ENCODE measurements at places on chromosomes 4 and X. TPM values are rescaled to one million over a fixed set of nuclear protein-coding genes. Genes with fewer than 3 reads are reported as not detected.
A peak's percentile ranks its signal among the peaks of the same experiment; 100 is the strongest.

Gene FAM47E
- total RNA-seq: 5.4 TPM

DNA sequence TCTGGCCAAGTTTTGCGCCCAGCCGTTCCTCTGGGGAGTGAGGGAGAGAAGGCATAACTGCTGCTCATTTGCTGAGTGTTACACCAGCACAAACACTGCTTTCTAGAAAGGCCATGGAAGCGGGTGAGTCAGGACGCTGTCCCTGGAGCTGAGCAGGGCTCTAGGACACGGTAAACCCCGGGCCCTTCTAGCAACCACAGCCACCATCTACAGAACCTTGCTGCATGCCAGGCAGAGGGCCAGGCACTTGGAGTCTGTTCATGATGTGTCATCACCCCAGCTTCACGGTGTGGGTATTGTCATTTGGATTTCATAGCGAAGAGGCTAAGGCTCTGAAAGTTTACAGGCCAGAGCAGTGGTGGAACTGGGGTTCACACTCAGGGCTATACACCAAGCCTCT is 31.8 kb upstream of the C4orf50 start:
- peaks cover 34% of the 10 kb centered on the region for H3K27me3 ChIP-seq
- H3K36me3 ChIP-seq: no peaks in the 10 kb centered on the region
- H3K4me3 ChIP-seq: no peak overlapping the region
- DNase-seq: no peak
- no peaks in the 10 kb centered on the region for H3K4me1 ChIP-seq
- no peak overlapping the region for H3K27ac ChIP-seq

DNA sequence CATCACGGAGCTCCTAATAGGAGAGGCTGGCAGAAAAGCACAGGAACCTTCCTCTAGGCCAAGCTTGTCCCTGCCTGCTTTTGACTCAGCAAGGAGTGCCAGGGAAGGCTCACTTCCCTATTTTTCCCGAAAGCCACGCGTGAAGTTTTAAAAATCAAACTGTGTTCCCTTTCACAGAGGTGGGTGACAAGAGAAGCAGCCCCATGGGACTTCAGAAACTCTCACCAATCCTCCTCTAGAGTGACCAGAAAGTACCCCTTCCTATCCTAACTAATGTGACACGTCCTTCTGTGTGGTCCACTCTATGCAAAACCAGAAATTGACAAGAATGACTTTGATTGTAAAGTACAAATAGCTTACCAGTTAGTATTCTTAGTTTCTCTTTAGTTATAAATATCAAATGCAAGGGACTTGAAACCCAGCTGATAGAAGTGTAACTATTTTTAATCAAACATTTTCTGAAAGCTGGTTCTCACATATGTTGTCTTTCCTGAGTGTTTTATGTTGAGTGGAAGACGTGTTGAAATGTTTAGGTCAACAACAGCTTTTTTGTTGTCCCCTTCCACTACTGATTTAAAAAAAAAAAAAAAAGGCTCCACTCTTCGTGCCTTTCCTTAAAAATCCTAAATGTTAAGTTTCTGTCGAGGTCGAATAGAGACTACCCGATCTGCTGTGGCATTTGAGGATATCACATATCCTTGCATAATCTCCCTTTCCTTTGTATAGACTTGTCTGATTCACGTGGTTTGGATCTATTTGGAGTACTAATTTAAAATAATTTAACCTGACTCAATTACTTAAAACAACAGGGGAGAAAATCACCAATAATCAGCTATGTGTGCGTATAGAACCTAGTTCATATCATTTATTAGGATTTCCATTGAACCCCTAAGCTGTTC is 42.1 kb downstream of the NFKB1 start:
- H3K27me3 ChIP-seq: no peaks in the 10 kb centered on the region
- H3K4me3 ChIP-seq: no peak overlapping the region
- peaks cover 15% of the 10 kb centered on the region for H3K36me3 ChIP-seq

DNA sequence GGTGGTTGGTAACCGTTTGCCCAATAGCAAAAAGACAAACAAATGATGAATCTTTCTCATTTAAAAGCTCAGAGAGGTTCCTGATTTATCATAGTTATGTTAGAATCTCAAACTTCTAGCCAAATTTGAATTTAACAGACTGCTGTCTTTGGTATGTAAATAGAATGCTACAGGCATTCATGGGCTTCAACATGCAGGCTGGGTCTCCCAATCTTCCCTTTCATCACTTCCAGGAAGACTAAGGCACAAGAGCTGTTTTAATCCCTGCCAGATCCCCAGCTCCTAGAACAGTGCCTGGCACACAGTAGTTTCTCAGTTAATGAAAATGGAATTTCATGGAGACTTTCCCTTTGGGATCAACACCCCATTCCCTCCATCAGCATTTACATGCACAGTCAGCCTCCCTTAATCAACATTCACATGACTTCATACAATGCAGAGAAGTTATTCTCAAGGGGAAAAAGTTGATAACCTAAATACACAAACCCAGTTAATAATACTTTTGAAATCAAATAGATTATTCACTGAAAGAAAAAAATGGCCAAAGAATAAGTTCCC is 107.6 kb upstream of the C1QTNF7 start:
- H3K27me3 ChIP-seq: no peaks in the 10 kb centered on the region
- H3K36me3 ChIP-seq: no peaks in the 10 kb centered on the region
- H3K4me3 ChIP-seq: no peak overlapping the region
- H3K4me1 ChIP-seq: peaks cover 5% of the 10 kb centered on the region
- no peak overlapping the region for H3K27ac ChIP-seq
- no peak for DNase-seq

DNA sequence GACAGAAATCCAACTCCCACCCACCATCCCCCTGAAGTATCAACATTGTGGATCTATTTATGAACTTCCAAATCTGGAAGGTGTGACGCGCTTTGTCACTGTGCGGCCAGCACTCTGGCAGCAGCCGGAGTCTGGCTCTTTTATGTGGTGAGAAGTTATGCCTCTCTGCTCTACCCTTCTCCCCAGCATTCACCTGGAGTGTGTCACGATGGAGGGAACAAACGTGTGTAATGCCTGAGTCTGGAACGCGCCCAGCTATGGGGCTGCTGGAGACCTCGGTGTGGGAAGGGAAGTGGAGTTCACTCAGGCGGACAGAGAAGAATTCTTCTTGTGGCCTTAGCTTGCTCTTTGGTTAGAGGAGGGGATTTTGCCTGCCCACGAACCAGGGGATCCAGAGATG is 222.1 kb upstream of the RPL34 start:
- no peaks in the 10 kb centered on the region for H3K27me3 ChIP-seq
- DNase-seq: no peak
- H3K27ac ChIP-seq: no peak overlapping the region
- H3K4me1 ChIP-seq: peaks cover 7% of the 10 kb centered on the region
- H3K4me3 ChIP-seq: no peak overlapping the region

Gene SLITRK2
- 5.4 TPM for total RNA-seq

DNA sequence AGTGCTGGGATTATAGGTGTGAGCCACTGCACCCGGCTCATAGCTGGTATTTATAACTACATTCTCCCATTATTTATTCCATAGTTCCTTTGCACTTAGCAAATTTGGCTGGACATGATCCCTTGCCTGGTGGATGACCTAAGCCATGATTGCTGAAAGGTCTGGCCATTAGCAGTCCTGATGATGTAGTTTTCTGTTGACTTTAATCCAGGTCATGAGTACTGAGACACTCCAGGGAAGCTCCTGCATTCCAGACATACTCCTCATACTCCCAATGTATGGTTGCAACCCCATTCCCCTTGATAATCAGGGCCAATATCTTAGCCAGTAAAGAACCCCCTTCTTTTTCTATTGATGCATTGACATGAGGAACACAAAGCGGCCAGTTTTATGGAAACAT is 24.4 kb upstream of the MGST2 start:
- no peaks in the 10 kb centered on the region for H3K4me1 ChIP-seq
- no peak overlapping the region for H3K27ac ChIP-seq
- H3K4me3 ChIP-seq: no peak overlapping the region
- no peaks in the 10 kb centered on the region for H3K27me3 ChIP-seq

DNA sequence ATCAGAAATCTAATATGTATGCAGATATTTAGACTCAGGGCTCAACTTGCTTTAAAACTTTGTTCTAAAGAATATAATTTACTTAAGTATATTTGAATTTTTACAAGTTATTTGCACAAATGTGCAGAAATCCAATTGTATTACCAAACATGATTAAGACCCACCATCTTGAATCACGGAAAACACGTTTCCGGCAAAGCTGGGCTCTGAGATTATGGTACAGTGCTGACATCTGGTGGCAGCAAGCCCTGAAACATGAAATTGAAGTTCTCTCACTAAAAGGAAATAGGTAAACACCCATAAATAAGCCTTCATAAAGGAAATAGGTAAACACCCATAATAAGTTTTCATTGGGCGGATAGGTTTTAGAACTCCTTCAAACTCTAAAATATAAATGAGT is 98.3 kb upstream of the MAOA start:
- H3K4me1 ChIP-seq: peaks cover 4% of the 10 kb centered on the region
- no peak overlapping the region for H3K27ac ChIP-seq
- H3K36me3 ChIP-seq: no peaks in the 10 kb centered on the region
- H3K27me3 ChIP-seq: no peaks in the 10 kb centered on the region
- no peak overlapping the region for H3K4me3 ChIP-seq

GRCh38 chr4:6910340-6910959 is 824 bp downstream of the TBC1D14 start:
- H3K4me3 ChIP-seq: peak overlapping the region; percentile 96
- H3K27me3 ChIP-seq: peaks cover 12% of the 10 kb centered on the region
- DNase-seq: no peak
- peaks cover 27% of the 10 kb centered on the region for H3K4me1 ChIP-seq

- H3K27me3 ChIP-seq: no peaks in the 10 kb centered on the region
- H3K4me1 ChIP-seq: no peaks in the 10 kb centered on the region
- no peaks in the 10 kb centered on the region for H3K36me3 ChIP-seq
These were observed 86.2 kb downstream of the PCDH18 start for GRCh38 chr4:137446071-137446470.

Gene FRMD7
- total RNA-seq: not detected
